ENCODE measurements at places on chromosomes 6 and 20. TPM values are rescaled to one million over a fixed set of nuclear protein-coding genes. Genes with fewer than 3 reads are reported as not detected.

Gene CCNC
- total RNA-seq = 45.0 TPM

DNA sequence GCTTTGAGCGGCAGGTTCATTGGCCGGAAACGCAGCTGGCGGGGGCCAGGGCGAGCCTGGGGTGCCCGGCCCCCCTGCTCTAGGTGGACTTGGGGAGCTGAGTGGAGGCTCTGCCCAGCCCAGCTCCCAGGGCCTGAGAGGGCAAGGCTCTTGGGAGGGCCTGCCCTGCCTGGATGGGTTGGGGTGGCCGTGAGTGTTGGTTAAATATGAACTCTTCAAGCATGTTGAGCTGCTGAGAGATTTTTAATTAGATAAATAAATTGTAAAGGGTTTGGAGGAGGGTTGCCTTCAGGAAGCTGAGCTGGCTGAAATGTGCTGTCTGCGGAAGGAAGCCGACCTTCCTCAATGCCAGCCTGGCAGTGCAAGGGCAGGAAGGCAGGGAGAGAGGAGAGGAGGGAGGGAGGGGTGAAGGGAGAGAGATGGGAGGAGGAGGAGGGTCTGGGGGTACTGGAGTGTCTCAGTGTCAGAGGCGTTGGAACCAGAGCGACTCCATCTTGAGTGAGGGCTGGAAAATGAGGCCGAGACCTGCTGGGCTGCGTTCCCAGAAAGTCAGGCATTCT is 39.4 kb upstream of the PMEPA1 start:
- H3K36me3 ChIP-seq = no peaks in the 10 kb centered on the region
- DNase-seq = no peak
- peak overlapping the region; percentile 67 for H3K4me3 ChIP-seq
- no peaks in the 10 kb centered on the region for H3K27me3 ChIP-seq
- peaks cover 52% of the 10 kb centered on the region for H3K4me1 ChIP-seq

- no peaks in the 10 kb centered on the region for H3K27me3 ChIP-seq
- H3K4me3 ChIP-seq = no peak overlapping the region
- H3K27ac ChIP-seq = no peak overlapping the region
Measured at GRCh38 chr6:163341224-163342061, 73.1 kb upstream of the QKI start.

DNA sequence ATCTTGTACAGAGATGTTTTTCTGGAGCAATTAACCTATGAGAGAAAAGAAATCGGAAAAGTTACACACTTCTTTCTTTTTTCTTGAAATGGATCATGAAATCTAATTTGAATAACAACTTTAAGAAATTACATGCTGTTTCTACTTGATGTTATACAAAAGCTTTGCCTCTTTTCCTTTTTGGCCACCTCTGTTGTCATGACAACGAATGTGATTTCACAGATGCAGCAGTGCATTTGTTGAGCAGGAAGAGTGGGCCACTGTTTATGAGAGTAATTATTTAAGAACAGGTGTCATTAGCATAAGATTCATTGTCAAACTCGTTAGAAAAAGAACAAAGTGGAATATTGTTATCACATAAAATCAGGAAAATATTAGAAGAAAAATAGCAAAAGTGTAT is 148.3 kb upstream of the IMPG1 start:
- H3K4me1 ChIP-seq = no peaks in the 10 kb centered on the region
- no peak overlapping the region for H3K27ac ChIP-seq

DNA sequence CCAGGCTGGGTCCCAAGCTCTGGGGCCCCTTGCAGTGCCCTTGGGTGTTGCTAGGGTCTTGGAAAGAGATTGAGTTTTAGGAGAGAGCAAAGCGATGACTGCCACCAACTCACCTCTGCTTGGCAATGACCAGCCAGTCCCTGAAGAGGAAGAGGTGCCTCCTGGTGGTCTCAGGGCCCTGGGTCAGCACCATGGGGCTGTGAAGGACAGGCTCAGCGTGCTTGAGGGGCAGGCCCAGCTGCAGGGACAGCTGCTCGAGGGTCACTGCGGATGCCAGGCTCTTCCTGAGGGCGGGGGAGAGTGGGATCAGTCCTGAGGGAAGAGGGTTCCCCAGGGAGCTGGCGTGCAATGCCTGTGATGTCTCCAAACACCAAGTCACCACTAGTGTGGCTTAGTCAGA is 50.8 kb upstream of the TAGAP start:
- no peak overlapping the region for H3K27ac ChIP-seq
- no peak overlapping the region for H3K4me3 ChIP-seq
- peaks cover 5% of the 10 kb centered on the region for H3K27me3 ChIP-seq
- no peak for DNase-seq

- DNase-seq = no peak
- no peak overlapping the region for H3K27ac ChIP-seq
- no peaks in the 10 kb centered on the region for H3K27me3 ChIP-seq
- no peak overlapping the region for H3K4me3 ChIP-seq
Measured at GRCh38 chr6:37261198-37261597, 3.3 kb upstream of the TMEM217 start.

DNA sequence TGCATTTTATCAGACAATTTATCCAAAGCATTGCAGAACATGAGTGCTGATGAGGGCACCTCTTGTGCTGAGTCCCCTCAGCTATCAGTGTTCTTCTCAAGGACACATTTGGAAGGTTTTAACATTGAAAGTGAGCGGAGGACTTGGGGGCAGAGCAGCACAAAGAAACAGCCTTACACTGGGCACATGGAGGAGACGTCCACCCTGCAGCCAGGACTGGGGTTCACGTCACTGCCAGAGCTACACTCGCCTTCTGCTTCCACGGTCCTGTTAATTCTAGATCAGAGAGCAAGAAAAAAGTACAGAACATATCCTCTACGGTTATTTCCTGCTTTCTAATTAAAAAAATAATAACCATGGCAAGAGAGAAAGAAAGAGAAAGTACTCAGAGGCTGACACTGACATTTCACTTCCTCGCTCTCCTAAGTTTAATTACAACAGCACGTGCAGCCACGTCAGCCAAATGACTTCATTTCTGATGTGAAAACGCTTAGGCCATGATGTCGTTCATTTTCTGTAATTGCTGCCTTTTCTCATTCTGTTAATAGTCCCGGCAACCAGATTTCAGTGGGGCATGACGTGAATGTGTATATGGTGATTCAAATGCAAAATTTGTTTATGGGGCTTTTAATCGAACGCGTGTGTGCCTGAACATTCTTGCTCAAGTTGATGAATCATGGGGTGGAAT is 5.1 kb downstream of the PRND start:
- H3K4me1 ChIP-seq = no peaks in the 10 kb centered on the region
- no peak for DNase-seq
- H3K27me3 ChIP-seq = peaks cover 24% of the 10 kb centered on the region
- no peak overlapping the region for H3K4me3 ChIP-seq
- H3K27ac ChIP-seq = no peak overlapping the region

DNA sequence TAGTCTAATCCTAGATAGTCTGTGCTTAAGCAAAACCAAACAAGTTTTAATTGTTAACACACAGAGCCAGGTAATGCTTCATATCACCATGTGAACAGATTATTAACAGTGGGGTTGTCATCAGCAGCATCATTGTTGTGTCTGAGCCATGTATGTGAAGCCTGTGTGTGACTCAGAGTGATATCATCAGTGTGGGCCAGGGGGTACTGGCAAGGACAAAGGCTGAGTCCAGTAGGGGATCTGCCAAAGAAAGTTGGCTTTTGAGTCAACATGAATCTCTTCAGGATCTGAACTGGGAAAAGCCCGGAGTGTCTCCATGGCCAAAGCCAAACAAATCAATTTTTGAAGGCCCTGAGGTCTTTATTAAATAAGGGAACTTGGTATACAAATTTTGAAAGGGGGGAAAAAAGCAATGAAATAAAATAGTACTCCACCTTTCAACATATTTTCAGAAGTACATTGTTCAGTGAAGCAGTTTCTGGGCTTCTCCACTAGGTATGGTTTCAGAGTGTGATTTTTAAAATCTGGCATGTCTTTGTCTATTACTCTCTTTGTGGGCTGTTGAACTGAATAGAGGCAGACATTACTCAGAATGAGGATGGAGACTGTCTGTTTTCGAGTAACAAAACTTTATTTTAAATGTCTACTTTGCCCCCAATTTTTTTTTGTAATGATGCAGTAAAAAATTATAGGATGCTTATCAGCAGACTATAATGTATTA is 444.2 kb upstream of the JAG1 start:
- no peaks in the 10 kb centered on the region for H3K36me3 ChIP-seq
- H3K4me1 ChIP-seq = peaks cover 24% of the 10 kb centered on the region
- peak overlapping the region; percentile 41 for H3K27ac ChIP-seq
- no peak overlapping the region for H3K4me3 ChIP-seq

DNA sequence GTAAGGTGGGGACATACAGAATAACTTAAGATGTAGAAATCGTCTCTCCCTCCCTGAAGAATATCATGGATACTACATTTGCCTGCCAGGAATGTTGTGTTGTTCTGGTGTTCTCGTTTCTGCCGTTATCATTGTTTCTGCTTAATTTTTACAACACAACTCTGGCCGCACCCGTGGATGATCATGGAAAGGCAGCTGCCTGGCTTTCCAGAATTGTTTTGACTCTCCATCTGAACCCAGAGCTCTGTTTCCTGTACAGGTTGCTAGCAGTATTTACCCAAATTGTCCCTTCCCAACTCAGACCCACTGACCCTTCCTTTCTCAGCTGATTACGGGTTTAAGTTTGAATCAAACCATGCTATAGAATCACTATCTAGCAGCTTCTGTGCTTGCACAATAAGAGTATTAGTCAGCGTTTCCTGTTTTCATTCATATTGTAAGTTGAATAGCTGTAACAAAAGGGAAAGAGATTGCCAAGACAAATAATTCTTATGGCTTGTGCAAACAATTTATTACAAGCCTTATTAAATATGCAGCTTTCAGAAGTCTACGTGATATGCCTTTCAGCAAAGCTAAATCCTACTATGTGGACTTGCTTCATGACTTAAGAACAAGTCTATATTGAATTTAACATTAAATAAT is 139.0 kb downstream of the MTHFD1L start:
- no peak overlapping the region for H3K4me3 ChIP-seq
- H3K36me3 ChIP-seq = peaks cover 7% of the 10 kb centered on the region
- DNase-seq = no peak
- H3K4me1 ChIP-seq = peaks cover 39% of the 10 kb centered on the region
- no peaks in the 10 kb centered on the region for H3K27me3 ChIP-seq
